ENCODE measurements at places on chromosomes 12 and 14. TPM values are rescaled to one million over a fixed set of nuclear protein-coding genes. Genes with fewer than 3 reads are reported as not detected.
A peak's percentile ranks its signal among the peaks of the same experiment; 100 is the strongest.

MYO1H gene
- 0.47 TPM for total RNA-seq

SMIM41 gene
- not detected for total RNA-seq

PRPH gene
- total RNA-seq = 0.57 TPM

VCPKMT gene
- total RNA-seq = 2.8 TPM

GON7 gene
- 15.9 TPM for total RNA-seq

RASSF3 gene
- 126 TPM for total RNA-seq

RFX4 gene
- total RNA-seq = not detected

PTPRQ gene
- 17.6 TPM for total RNA-seq

DNA sequence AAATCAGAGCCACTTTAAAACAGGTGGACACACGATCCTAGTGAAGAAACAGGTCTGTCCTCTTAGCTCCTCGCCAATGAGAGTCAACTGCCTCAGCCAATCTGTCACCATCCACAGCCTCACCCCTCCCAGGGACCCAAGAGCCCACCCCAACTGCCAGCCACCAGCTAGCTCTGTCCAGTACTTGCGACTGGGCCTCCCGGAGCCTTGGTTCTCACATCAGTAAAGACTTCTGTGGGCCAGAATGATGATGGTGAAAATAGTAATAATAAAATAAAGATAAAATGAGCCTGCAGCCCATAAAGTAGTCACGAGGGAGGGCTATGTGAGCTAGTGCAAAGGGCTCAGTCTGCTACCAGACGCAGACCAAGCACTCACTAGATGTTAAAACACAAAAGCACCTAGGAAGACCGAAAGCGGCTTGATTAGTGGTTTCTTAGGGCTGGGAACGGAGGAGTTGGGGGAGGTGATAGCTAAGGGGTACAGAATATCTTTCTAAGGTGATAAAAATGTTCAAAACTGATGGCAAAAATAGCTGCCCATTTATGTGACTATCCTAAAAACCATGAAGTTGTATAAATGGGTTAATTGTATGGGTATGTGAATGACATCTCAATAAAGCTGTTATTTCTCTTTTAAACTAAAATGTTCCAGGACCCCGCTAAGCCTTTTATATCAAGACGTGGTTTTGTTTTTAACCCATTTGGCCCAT is 39.8 kb downstream of the ACTN1 start:
- peak; percentile 64 for DNase-seq

GRCh38 chr14:58669556-58670200 is 31.9 kb downstream of the DACT1 start:
- no peak for DNase-seq

- no peak for DNase-seq
Observed at GRCh38 chr14:50778721-50779483, 52.1 kb downstream of the NIN start.

DNA sequence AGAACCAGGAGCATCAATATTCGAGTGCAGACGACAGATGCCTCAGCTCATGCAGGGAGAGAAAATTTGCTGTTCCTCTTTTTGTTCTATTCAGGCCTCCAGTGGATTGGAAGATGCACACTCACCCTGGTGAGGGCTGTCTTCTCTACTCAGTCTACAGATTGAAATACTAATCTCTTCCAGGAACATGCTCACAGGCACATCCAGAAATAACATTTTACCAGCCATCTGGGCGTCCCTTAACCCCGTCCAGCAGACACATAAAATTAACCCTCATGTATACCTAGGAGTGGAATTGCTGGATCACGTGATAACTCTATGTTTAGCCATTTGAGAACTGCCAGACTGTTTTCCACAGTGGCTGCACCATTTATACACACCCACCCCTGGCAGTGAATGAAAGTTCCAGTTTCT is 4.5 kb upstream of the OAS2 start:
- no peak for DNase-seq

- DNase-seq = no peak
Observed at GRCh38 chr12:50533971-50534370, 29.2 kb downstream of the DIP2B start.

GRCh38 chr14:42378274-42378673 is 771.6 kb downstream of the LRFN5 start:
- no peak for DNase-seq

- DNase-seq = no peak
Observed at GRCh38 chr12:102172436-102172835, 25.2 kb downstream of the PMCH start.

DNA sequence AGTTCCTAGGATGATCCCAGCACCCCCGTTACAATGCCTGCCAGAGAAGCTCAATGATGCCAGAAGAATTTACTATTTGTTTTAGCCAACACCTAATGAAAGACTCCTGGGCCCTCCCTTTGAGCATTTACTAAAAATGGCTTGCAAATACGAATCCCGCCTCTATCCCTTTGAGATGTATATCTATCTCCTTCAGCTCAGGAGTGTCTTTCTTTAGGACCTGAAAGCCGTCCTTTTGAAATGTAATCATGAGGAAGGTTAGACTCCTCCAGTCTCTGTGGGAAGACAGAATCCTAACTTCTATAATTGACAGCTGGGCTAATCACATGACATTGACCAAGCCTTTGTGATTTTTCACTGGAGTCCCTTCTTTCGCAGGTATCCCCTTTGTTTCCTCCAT is 19.2 kb upstream of the DYNC1H1 start:
- no peak for DNase-seq

DNA sequence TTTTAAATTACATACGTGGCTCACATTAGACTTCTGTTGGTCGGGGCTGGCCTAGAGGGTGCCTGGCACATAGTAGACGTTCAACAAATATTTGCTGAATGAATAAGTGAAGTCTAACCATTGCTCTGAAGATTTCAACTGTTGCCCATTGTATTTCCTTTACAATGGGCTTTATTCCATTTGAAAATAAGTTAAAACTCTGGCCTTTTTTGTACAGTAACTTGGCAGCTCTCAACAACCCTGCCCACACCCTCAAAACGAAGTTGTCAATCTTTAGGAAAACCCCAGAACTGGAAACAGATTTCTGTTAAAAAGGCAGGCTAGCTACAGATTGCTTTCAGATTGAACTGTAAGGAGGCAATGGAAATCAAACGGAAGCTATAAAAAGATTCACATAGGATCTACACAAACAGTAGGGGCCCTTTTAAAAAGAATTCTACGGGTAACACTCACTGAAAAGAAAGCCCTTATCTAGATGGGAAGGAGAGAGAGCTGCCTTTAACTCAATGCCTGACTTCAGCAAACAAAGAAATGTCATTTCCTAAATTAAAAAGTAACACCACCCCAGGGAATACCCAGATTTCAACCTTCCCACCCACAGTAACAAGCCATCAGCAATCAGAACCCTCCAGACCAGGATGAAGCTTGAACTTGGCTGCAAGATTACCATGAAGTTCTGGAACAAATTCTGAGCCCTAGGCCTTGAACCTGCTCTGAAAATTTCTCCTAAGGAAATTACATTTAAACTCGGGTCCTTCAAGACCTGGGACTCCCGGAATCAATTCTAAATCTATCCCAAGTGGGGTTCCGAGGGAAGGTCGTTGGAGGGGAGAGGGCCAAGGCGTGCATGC is 1.4 kb downstream of the WSB2 start:
- DNase-seq = no peak

DNA sequence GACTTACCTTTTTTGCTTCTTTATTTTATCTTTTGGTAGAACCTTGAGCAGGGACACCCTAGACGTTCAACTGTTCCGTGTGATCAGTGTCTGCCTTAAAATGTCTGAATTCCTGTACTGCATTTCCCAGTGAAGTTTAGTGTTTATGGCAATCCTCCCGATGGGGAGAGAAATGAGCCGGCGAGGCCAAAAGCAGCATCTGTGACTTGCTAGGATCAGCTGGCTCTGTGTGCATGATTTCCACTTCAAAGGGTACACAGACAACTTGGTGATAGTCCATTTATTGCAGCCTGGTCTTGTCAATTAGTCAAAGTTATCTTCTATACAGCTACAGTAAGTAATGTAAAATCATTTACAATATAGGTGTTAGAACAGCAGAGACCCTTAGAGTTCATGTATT is 768.5 kb downstream of the DIO2 start:
- no peak for DNase-seq

DNA sequence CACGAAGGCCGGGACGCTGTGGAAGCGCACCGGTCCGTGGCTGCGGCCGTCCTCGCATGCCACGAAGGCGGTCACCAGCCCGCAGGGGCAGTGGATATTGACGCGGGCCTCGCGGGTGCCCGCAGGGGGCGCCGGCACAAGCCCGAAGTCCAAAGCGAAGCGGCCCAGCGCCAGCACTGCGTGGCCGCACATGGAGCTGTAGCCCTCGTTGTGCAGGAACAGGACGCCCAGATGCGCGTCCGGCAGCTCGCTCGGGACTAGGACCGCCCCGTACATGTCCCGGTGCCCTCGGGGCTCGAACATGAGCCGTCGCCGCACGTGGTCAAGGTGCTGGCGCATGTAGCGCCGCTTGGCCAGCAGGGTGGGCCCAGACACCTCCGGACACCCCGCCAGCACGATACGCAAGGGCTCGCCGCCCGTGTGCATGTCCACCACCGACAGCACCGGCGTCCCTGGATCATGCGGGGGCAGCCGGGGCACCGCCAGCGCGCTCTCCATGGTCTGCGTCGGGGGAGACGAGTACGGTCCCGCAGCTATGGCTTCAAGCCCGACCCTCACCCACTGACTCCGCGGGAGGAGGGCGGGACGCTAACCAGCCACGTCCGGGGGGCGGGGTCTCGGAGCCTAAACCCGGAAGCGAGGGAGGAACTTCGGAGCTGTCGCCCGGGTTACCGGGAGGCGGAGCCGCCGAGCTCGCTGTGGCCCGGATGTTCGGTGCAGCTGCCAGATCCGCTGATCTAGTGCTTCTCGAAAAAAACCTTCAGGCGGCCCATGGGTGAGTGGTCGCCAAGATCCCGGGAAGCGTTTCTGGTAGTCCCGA is at the start of the genes JKAMP and L3HYPDH:
TSS of gene JKAMP (plus strand) at position 699 of the 820 bp plus-strand sequence. CDS start at position 772, 73 bp downstream.
TSS of gene L3HYPDH (minus strand) at position 590 of the 820 bp plus-strand sequence. CDS start at position 498, 92 bp downstream.
- DNase-seq = peak; percentile 98

GRCh38 chr12:105681341-105681740 is 350.9 kb downstream of the C12orf75 start:
- DNase-seq = no peak

DNA sequence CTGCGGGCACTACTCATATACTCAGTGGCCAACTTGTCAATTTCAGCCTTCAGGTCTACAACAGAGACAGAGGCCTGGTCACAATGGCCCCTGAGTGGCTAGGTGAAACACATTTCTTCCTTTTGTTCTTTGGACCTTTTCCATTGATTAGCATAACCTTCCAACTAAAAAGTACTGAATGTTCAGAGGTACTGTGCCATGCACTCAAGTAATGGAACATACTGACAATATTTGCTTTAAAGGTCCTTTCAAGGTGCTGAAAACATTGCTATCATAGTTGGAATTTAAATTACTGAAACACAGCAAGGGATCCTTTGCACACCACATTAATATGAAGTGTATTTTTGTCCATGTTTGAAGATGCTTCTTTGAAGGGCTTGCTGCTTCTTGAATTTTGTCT is 6.1 kb upstream of the ACRBP start:
- no peak for DNase-seq

DNA sequence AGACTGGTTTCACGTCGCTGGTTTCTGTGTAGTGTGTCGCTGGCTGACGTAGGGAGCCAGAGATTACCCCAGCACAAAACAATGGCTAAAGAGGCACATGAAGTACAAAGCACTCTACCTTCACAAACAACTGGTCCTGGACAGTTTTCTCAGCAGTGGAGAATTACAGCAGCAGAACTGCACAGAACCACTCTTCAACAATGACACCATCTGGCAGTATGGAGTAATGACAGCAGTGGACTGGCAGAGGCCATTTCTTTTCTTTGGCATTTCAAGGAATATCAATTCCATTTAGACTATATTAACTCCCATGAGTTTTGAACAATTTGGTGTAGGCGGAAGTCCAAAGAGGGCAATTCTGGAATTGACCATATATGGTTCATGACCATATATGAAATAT is 1074.1 kb downstream of the AACS start:
- no peak for DNase-seq

GRCh38 chr12:93483151-93483807 is 16.0 kb downstream of the MRPL42 start:
- DNase-seq = no peak

DNA sequence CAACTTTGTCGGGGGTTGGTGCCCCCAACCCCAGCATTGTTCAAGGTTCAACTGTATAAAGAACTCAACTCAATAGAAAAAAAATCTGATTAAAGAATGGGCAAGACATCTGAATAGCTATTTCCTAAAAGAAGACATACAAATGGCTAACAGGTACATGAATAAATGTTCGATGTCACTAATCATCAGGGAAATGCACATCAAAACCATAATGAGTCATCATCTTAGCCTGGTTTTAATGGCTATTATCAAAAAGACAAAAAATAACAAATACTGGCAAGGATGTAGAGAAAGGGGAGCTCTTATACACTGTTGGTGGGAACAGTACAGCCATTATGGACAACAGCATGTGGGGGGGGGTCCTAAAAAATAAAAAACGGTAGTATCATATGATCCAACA is 28.7 kb downstream of the NPAS3 start:
- no peak for DNase-seq
